ENCODE measurements at places on chromosomes 6 and 20.

DNA sequence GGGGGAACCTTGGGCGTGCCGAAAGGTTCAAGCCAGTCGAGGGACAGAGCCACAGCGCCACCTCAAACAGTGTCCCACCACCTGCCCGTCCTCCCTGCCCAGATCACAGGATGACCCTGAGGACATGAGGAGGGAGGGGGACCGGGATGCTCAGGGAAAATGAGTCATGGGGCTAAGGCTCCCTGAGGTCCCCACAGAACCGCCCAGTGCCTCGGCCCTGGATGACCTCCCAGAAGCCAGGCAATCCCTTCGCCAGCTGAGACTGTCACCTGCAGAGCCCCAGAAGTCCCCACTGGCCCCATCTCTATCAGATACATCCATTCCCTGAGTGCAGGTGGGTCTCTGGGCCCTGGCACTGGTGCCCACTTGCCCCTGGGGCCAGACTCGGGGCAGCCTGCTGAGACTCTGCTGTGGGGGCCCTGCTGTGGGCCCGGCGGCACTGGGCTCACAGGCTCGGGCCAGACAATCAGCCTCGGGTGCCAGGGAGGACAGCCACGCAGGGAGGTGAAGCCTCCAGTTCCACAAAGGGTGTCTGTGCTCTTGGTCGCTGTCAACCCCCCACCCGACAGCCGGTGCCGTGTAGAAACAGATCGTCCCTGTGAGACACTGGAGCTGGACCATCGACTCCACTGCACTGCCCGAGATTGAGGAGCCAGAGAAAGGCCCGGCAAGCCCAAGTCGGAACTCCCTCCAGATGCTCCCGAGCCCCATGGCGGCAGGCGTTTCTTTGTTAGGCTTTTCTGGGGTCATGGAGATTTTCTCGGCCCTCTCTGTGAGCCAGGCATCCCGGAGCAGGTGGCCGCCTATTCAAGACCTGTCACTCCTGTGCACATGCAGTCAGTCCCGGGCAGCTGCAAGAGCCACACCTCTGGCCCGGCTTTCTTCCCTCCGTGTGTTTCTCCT, 26.1 kb downstream of the PXDC1 start:
- no peak for DNase-seq

- no peak for DNase-seq
Observed at GRCh38 chr6:17583811-17584210, 16.3 kb upstream of the FAM8A1 start.

DNA sequence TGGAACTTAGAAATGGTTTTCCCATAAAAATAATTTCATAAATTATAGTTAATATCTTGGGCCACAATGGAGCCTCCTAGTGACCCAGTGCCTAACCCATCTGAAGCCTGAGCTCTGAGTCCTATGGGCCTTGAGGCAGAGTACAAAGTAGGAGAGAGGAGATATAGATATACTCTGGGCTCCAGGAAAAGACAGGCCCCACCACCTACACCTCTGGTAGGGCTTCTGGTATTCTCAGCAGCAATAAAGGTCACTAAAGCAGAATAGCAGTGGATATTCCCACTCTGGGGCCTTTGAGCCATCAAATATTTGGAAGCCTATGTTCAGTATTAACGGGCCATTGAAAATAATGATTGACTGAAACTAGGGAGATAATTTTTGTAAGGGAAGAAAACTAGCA, 24.1 kb downstream of the CYP39A1 start:
- no peak for DNase-seq

DNA sequence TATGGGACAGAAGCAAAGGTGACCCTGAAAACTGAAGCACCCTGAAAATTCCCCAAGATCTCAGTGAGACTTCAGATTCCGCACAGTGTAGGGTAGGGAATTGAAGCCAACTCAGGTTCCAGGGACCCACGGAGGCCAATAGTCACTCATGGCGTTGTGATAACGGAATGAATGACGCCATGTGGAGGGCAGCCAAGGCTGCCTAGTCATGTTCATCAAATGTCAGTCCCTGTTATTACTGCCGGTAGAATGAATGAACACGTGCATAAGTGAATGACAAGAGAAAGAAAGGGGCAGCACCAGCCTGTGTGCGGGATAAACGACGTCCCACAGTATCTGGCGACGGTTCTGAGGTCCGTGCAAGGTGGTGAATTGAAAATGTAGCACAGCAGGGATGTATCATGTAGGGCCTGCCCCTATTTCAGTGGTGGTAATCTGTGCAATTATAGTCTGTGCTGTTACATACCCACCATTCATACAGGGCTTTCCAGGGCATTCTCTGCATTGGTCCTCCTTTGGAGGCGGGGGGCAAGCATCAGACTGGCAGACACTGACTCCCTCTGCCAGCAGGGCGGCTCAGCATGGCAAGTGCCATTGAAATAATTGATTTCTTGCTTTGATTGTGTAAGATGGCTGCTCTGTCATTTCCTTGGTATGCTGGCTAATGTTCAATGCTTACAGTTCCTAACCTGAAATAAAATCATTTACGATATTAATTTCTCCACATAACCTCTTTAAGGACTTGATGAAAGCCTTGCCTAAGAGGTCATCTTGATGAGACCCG, 386.9 kb downstream of the CDH4 start:
- DNase-seq, result peak; percentile 8

DNA sequence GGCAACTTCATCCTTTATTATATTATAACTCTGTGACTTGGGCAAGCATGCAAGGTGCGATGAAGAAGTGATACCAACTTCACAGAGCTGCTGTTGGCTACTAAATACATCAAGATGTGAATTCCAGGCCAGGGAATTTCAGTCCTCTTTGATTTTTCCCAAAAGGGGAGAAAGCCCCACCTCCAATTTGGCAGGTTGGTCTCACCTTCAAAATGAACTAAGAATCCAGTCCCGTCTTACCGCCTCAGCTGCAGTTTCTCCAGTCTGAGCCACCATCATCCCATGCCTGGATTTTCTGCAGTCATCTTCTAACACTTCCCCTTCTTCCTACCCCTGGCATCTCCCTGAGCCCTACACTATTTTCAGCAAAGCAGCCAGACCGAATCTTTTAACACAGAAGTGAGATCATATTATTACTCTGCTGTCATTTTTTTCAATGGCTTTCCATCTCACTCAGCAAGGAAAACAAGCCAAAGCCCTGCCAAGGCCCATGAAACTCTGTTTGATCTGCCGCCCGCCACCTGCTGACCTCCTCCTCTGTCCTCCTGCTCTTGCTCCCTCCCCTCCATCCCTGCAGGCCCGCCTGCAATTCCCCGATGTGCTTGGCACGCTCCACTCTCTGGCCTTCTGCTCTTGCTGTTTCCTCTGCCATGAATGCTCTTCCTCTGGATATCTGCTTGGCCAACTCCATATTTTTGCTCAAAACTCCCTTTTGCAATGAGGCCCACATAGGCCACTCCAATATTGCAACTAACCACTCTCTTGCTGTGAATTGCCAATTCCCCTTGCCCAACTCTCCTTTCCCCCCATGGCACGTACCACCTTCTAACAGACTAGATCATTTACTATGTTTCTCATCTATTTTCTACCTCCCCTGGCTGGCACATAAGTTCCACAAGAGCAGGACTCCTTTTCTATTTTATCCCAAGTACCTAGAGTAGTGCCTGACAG, 46.0 kb upstream of the TAGAP start:
- DNase-seq, result no peak

- DNase-seq, result no peak
Observed at GRCh38 chr6:44850312-44850711, 462.8 kb downstream of the CDC5L start.

DNA sequence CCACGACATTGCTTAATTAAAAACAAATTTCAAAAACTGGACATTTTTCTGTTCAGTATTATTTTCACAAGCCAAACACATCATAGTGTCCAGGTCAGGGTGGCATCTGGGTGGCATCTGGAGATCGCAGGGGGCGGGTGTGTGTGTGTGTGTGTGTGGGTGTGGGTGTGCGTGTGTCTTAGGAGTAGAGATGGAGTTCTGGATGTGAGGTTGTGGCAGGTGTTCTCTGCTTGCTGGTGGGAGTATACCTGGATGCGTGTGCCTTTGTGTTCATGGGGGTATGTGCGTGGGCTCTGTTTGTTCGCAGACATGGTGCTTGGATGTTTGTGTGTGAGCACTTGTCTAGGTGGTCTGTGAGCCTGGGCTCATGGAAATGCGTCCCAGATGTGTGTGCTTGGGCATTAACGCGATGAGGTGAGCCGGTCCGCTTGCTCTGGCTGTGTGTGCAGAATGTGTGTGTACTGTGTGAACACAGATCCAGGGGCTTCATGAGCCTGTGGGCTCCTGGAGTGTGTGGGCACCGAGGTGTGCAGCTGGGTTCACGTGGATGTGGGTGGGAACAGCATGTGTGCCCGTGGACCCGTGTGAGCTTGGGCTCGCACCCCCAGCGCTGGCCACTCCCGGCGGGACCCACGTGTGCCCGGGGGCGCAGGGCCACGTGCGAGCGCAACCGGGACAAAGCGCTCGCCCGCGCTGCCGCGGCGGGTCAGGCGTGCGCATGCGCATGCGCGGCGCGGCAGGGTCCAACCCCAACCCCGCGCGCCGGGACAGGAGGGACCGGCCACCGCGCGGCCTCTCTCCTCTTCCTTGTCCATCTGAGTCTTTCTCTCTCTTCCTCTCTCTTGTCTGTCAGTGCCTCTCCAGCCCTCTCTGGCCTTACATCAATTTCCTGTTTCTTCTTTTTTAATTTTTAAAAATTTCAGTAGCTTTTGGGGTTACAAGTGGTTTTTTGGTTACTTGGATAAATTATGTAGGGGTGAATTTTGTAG, 60.4 kb downstream of the SRC start:
- peak; percentile 32 for DNase-seq

DNA sequence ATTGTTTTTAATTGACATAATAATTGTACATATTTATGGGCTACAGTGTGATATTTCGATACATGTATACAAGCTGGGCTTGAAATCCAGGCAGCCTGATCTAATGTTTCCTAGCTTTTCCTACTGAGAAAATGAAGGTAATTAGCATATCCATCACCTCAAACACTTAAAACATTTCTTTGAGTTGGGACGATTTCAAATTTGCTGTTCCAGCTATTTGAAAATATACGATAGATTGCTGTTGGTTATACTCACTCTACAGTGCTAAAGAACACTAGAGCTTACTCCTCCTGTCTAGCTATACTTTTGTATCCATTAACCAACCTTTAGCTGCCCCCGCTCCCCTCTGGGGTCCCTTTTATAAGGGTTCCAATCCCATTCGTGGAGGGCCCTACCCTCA, 4.7 kb downstream of the LHFPL5 start:
- DNase-seq, result no peak

GRCh38 chr20:53463101-53463972, 130.3 kb downstream of the ZNF217 start:
- DNase-seq, result no peak

- no peak for DNase-seq
Observed at GRCh38 chr6:13212538-13212937, 115.8 kb downstream of the TBC1D7 start.

DNA sequence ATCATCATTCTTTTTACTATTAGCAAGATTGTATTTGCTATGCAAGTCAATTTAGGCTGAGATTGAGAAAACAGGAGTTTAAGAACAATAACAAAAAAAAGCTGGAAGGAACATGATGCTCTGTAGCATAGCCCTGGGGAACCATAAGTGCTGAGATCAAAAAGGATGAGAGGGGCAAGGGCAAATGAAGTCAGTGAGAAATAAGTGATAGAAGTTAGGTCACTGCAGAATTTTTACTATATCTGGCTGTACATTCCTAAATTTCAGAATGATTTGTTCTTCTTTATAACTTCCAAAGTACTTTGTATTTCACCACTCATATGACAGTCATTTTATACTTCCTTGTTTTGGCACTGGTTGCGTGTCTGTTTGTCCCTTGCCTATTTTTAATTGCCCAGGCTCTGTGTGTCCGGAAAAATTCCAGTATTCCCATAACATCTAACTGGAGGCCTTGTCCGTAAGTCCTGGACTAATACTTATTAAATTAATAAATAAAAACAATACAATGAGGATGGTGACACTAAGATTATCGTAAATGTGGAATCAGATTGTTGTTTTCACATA, 444.7 kb downstream of the TENT5A start:
- DNase-seq, result no peak

DNA sequence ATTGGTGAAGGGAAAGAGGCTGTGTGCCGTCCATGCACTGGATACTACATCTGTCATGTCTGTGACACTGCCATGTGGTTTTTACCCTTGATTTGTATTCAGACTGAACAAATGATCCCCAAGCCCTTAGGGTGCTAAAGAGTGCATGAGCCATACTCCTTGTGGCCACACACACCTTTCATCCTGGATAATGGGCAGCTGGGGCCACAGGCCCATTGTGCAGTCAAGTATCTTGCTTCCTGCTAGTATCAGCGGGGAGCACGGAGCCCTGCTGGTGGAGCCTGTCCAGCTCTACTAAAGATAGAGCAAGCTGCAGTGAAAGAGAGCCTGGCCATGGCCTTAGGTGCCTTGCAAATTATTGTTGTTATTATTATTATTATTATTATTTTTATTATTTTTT, 75.1 kb downstream of the SLX4IP start:
- DNase-seq, result no peak

GRCh38 chr20:34389206-34389953, 26.3 kb downstream of the ITCH start:
- no peak for DNase-seq

- peak; percentile 25 for DNase-seq
Observed at GRCh38 chr20:33826270-33826897, 15.2 kb downstream of the CHMP4B start.

DNA sequence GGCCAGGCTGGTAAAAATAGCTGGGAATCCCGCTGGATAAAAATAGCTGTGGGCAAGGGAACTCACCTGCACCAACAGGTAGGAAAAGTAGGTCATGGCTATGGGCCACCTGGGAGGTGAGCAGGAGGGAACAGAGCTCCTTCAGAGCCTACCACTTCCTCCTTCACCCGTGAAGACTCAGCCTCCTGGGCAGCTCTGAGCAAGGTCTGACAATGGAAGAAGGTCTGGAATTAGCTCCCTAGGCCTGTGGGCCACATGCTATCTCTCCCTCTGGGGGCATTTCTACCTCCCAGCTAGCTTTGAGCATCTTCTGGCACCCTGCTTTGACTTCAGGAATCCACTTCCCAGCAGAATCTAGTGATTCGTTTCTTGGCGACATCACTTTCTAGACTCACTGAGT, 153.9 kb downstream of the MRPL14 start:
- DNase-seq, result no peak

- no peak for DNase-seq
Observed at GRCh38 chr6:168526841-168527281, 85.9 kb downstream of the SMOC2 start.

- no peak for DNase-seq
Observed at GRCh38 chr6:24876499-24877465, 59.0 kb downstream of the RIPOR2 start.

- no peak for DNase-seq
Observed at GRCh38 chr6:115411756-115412155, 648.9 kb downstream of the FRK start.

GRCh38 chr20:34083137-34083536, 28.9 kb downstream of the EIF2S2 start:
- DNase-seq, result peak; percentile 98

DNA sequence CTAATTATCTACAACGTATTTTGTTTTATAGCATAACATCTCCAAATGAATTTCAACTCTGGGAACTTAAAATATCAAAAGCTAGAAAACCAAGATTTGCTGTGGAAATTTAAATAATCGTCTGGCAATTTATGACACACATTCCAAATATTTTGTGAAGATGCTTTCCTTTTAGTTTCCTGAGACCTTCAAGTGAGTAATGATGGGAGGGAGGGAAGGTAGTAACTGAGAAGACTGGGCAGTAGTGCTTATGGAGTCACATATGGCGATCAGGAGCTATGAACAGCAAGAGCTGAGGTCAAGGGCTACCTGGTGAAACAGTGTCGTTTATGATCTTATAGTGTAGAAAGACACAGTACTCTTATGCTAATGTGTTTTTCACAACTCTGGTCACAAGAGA, 178.2 kb upstream of the THEMIS start:
- no peak for DNase-seq

Data from A172 (cell line).